ENCODE measurements at places on chromosomes 5 and 9. TPM values are rescaled to one million over a fixed set of nuclear protein-coding genes. Genes with fewer than 3 reads are reported as not detected.

The MTAP gene
- 61.3 TPM for total RNA-seq

The GABRA6 gene
- total RNA-seq, result not detected

The BTNL9 gene
- not detected for total RNA-seq

The TAS2R1 gene
- not detected for total RNA-seq

The CYLC2 gene
- not detected for total RNA-seq

The ZNF454 gene
- not detected for total RNA-seq

DNA sequence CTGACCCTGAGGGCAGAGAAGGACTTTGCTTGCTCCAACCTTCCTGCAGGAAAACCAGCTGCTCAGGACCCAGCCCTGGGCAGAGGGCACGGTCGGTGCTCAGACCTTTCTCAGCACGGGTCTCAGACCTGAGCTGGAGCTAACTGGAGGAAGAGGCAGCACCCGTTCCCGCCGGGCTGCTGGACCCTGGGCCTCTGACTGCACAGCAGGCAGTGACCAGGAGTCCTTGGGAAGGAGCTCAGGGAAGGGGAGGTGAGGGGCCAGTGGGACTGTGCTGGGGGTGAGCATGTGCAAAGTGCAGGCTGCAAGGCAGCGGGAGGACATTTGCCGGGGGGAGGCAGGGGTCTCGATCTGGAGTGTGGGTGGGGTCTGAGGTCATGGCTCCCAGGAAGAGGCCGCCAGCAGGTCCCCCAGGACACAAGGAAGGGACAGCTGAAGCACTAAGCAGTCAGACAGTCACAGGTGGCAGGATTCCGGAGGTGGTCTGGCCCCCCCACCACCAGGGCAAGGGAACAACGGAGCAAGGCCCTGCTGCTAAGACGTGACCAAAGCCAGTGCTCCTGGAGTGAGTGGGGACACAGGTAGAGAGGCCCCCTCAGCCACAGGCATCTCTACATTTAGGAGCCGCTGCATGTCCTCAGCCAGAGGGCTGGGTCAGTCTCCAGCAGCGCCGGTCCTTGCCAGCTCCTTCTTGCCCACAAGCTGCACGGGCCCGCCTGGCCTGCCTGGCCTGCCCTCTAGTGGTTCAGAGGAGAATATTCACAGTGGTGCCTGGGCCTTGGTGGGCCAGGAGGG is 4.8 kb upstream of the DPM2 start:
- DNase-seq, result peak; percentile 71

DNA sequence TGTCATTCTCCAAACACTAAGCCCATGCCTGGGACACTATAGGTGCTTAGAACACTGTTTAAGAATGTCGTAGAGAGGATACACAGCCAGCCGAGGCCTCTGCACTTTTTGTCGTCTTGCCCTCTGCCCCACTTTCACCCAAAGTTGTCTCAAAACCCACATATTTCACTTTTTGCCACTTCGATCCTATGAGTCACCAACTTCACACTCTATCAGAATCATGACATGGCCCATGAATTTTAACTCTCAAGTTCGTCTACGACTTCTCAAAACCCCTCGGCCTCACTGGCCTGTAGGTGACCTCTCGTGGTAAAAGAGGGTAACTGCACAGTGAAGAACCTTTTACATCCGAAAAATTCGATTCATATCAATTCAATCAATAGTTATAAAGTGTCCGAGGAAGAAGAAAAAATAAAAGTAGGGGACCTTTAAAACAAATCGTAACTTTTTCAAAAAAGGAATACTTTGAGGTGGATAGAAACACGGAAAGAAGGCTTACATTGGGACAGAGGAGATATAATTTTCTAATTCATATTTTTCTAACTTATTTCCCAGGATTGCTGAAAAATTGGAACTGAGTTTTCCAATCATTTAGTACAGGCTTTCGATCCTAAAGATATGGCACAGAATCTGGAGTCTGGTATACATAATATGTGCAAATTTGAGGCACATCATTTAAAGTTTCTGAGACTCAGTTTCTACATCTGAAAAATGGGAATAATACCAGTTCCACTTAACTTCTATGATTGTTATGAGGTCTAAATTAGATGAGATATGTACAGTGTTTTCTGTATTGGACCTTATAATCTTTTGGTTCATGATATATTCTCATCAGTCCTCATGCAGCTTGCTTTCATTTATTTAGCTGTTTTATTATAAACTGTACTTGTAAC is 122.6 kb downstream of the APBA1 start:
- no peak for DNase-seq

- DNase-seq, result no peak
Measured at GRCh38 chr9:128628471-128629048, 28.1 kb downstream of the DYNC2I2 start.

GRCh38 chr5:66812291-66812690 is 216.1 kb downstream of the MAST4 start:
- DNase-seq, result no peak

- no peak for DNase-seq
Measured at GRCh38 chr9:113131689-113132151, 19.1 kb upstream of the SLC31A2 start.

DNA sequence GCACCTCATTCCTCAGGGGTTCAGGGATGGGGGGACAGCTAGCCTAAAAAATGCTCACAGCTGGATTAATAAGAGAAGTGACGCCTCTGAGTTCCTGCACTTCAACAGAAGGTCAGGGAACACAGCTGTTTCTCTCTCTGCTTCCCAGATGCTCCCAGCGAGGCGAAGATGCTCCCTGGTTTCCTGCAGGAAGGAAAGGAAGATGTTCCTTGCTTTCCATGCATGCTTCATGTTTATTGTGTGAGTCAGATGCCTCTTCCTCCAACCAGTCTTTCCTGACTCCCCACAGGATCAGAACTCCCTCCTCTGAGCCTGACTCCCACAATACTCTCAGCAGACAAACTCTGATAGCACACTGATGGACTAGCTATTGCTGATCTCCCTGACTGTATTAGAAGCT is 71.9 kb downstream of the MFAP3 start:
- no peak for DNase-seq

DNA sequence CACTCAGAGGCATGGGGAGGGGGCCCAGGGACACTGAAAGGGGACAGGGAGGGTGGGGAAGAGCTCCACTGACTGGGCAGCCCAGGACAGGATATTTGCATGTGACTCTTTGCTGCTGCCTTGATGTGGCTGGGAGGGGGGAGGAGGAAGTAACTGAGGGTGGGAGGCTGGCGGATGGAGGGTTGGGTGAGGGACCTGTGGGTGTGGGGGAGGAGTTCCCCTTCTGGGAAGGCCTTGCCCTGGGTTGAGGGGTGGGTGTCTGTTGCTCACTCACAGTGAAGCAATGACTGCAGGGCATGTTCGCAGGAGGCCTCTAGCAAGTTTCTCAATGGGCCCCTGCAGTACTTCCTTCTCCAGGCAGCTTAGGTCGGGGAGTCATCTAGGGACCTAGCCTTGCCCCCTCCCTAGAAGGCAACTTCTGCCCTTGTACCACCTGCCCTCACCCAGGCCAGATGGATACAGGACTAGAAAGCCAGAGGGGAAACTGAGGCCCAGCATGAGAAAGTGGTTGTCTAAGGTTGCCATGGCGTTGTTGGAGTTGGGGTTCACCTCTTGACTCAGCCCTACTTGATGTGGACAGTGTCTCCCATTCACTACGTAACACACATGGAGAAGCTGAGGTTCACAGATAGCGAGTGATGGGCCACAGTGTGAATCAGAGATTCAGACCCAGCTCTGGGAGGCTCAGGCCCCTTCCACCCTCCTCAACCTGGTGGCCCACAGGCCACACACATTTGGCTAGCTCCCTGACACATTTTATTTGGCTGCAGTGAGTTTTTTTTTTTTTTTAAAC is 3.0 kb downstream of the GRK6 start:
- peak; percentile 95 for DNase-seq

GRCh38 chr5:64074533-64074932 is 91.1 kb upstream of the RNF180 start:
- DNase-seq, result no peak

- DNase-seq, result no peak
Measured at GRCh38 chr5:54691656-54692055, 174.1 kb downstream of the SNX18 start.

- no peak for DNase-seq
Measured at GRCh38 chr5:72151169-72151568, 43.9 kb downstream of the MAP1B start.

GRCh38 chr5:155952486-155953089 is 374.4 kb upstream of the SGCD start:
- DNase-seq, result no peak

DNA sequence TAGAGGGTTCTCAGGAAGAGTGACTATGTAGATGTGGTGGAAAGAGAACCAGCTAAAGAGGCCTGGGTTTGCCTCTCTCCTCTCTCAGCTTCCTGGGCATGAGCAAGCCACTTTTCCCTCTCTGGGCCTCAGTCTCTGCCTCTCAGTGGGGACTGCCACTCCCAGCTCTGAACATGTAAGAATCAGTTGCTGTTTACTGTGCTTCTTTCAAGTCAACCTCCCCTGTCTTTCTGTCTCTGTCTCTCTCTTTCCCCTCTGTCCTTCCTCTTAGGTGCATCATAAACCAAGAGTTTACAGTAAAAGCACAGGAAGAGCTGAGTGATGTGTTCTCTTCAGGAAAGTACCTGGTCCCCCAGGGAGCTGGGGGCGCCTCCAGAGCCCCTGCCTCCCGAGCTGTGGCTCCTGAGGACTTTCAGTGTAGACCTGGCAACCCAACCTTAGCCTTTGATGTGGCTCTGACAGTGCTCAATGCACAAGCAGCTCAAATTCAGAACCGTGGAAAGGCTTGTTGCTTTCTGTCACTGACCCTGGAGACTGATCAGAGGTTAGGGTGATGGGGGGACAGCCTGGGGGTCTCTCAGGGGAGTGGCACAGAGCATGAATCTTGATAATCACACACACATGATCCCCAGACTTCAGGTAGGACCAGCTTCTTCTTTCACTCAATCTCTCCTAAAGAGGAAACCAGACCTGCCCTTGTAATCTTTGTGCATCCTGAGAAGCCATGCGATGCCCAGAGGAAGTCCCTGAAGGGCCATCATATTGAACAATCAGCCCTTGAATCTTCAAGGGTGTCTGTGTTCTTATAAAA is 59.4 kb upstream of the TNFSF8 start:
- no peak for DNase-seq

GRCh38 chr9:128688501-128689292 is at the start of gene SET:
Gene SET (plus strand): TSS chr9:128689222. CDS start chr9:128689583, 361 bp downstream.
- DNase-seq, result peak; percentile 98

GRCh38 chr5:16108418-16108817 is 71.2 kb downstream of the MARCHF11 start:
- no peak for DNase-seq

- no peak for DNase-seq
Measured at GRCh38 chr5:116248432-116248831, 163.6 kb downstream of the COMMD10 start.

- no peak for DNase-seq
Measured at GRCh38 chr9:133026426-133026825, 4.4 kb upstream of the GTF3C5 start.
